Memory B cell (primary cell): ENCODE measurements at places on chromosomes 1 and 21.

- DNase-seq, result no peak
These were observed 219.2 kb downstream of the RERE start for GRCh38 chr1:8598060-8598724.

- no peak for DNase-seq
These were observed 166.4 kb downstream of the PBX1 start for GRCh38 chr1:164725401-164725800.

GRCh38 chr1:26907071-26907917 is 6.5 kb downstream of the NR0B2 start:
- no peak for DNase-seq

DNA sequence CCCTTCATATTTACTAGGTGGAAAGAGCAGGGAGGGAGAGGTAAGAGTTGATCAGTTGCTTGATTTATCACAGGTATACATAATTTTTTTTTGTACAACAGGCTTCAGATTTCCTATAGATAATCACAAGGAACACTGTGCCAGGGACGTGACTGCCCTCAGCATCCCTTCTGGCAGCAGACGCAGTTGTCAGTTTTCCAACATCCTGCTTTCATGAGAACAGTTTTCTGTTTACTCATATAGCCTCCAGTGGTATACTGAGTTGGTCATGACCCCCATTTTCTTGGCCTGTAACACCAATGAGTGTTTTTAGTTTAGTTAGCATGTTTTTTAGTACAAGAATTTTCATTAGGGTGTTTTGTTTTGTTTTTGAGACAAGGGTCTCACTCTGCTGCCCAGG is 37.9 kb upstream of the PTPRF start:
- DNase-seq, result no peak

GRCh38 chr21:43287111-43287760 is 118.4 kb downstream of the CRYAA start:
- DNase-seq, result no peak
